Activated naive CD8-positive, alpha-beta T cell treated with anti-CD3 and anti-CD28 coated beads for 36 hours (primary cell): ENCODE measurements at places on chromosomes 1 and 21.

GRCh38 chr1:205356440-205357139 is at the start of gene KLHDC8A:
Gene KLHDC8A, minus strand, starts transcription at chr1:205356922. Its CDS starts 13,318 bp downstream, at chr1:205343604.
- DNase-seq, result no peak

DNA sequence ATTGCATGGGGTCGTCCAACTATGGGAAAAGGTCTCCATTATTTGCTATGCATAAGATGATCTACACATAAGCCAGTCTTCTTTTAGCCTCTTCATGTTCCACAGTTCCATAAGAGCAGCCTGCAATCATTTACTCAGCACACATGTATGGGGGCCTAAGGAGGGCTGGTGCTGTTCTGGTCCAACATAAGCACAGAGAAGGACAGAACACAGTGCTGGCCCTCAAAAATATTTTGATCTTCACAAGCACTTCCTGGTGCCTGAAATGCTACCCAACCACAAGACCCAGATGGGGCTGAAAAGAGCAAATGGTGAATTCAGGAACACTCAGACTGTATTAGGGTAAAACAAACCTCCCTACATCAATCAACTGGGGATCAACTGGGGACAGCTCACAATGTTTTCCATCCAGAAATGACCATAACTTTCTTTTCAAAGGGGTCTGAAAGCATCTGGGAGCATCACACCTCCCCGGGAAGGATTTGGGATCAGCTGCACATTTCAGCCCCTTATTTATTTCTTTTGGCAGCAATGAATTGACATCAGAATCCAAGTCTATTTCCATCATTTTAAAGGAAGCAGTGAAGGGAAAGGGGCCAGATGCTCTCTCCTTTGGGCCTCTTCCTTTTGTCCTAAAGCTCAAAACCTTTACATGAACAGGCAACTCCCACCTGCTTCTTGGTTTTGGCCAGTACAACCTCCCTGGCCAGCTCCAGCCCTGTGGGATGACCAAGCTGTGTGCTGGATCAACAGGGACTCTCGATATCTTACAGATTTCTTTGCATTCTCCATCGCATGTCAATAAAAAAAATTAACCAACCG is 45.7 kb downstream of the KCNN3 start:
- no peak for DNase-seq

DNA sequence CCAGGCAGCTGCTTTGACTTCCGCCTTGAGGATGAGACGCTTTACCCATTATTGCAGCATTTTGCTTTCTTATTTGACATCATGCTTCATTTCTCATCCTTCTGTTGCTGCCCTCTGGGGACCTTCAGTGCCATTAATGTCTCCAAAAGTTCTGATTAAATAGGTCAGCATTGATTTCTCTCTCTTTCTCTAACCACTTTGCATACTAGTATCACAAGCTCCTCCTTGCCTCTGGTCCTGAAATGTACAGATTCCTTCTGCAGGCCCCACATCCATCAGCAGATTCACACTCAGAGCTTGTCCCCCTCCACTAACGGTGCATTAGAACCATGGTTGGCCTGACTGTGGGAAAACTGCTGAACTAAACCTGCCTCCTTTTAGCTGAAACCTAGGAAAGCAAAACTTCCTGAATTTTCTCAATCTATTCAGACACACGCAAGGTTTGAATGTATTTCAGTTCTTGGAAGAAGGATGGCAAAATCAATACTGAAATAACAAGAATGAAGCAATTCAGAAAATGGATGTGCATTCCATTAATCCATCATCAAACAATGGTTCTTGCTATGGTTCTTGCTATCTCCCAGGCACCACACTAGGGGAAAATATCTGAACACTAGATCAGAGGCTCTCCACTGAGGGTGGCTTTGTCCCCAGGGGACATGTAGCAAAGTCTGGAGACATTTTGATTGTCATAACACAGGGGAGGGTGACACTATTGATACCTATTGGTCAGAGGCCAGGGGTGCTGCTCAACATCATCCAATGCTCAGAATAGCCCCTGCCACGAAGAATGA is 154.5 kb downstream of the PCP4 start:
- DNase-seq, result no peak

GRCh38 chr1:202571719-202572339 is 138.4 kb downstream of the SYT2 start:
- DNase-seq, result no peak

- DNase-seq, result no peak
Measured at GRCh38 chr1:164563721-164564360, 4.9 kb downstream of the PBX1 start.

- no peak for DNase-seq
Measured at GRCh38 chr1:228939001-228939691, 203.9 kb downstream of the RHOU start.

GRCh38 chr1:81800695-81801650 is at the start of gene ADGRL2:
Gene ADGRL2, plus strand, starts transcription at chr1:81800934. Its CDS starts 36,051 bp downstream, at chr1:81836985.
- DNase-seq, result peak; percentile 5

GRCh38 chr1:210915890-210916507 is 217.9 kb downstream of the KCNH1 start:
- no peak for DNase-seq

- DNase-seq, result no peak
Measured at GRCh38 chr1:67118646-67119045, 16.1 kb downstream of the C1orf141 start.

DNA sequence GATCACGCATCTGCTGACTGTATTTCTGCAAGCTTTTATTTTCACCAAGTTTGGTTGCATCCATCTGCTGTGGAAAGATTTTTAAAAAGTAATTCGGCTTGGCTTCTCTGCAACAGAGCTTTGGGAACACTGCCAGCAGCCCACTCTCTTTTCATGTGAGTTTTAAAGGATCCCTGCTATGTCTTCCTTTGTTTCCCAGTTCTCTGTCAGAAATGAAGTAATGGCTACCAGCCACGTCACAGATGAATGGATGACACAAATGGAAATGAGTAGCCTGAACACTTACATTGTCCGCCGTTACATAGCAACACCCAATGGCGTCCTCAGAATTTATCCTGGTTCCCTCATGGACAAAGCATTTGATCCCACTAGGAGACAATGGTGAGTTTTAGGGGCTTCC is 80.6 kb upstream of the RAVER2 start:
- no peak for DNase-seq

DNA sequence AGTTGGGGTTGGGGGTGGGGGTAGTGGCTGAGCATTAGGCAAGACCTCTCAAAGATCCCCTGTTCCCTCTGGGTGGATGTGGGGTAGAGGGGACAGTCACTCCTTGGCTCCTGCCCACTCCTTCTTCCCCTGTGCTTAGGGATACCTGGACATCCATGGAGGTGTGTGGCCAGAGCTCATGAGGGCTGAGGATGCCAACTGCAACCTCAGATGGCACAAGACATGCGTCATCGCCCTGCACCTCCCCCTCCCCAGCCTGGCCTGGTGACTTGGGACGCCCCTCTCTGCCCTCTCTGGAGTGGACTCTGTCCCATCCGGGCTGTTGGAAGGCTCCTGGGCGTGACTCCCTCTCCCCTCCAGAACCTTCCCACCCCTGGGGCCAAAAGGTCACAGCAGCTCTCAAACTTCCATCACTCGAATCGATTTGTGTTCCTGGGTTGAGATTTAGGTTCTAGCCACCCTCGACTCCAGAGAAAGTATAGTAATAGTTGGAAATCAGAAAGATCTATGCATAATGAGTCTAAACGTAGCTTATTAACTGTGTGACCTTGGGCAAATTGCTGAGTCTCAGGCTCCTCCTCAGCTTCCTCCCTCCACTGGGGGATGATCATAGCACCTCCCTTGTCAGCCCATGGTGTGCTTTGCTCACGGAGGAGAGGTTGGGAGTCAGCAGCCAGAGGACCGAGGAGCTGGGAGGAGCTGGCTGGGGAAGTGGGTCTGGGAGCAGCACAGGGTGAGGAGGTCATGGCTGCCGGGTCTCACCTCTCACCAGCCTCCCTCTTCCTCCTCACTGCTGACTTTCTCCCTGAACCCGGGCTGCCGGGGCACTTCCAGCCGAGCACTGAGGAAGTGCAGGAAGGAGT is 2.2 kb upstream of the PTPN7 start:
- DNase-seq, result peak; percentile 32

DNA sequence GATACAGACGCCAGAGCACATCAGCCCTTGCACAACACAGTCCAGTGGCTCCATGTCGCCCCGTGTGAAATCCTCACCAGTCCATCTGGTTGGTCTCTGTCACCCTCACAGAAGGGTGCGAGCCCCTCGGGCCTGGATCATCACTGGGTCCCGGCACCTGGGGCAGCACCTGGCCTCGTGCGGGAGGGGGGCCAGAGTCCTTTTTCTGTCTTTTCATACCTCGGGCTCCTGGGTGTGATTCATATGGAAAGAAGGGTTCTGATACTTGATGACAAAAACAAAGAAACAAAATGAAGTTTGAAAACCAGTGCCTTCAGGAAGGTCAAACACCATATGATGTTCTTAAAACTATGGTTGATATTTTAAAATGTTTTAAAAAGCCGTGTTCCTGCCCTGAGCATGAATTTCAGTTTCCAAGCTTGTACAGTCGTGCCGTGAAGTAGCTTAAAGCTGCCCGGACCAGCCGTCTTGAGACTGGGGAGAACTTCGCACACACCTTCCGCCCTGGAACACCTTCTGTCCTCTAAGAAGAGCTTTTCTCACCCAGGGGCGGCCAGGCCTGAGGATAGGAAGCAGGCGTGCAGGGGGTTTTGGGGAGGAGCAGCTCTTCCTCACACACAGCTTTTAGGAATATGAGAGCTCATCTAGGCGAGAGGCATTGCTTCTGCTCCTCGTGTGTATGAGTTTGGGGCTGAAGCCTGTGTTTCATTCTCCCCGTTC is 35.2 kb downstream of the SLC37A1 start:
- no peak for DNase-seq

GRCh38 chr1:15991427-15992186 is 12.4 kb upstream of the SRARP start:
- no peak for DNase-seq

DNA sequence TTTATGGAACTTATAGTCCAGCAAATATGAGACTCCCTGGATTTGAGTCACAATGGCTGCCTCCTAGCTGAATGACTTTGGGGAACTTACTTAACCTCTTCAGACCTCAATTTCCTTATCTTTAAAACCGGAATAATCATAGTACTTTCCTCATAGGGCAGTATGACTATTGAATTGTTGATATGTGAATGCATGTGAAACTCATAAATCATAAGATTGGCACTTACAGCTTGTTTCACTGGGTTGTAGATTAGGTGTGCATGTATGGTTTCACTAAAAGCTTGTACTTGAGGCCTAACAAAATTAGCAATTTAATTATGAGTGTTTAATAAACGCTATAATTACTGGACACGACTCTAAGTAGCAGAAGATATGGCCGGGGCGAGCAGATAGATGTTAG is 72.5 kb downstream of the ST6GALNAC5 start:
- DNase-seq, result no peak

DNA sequence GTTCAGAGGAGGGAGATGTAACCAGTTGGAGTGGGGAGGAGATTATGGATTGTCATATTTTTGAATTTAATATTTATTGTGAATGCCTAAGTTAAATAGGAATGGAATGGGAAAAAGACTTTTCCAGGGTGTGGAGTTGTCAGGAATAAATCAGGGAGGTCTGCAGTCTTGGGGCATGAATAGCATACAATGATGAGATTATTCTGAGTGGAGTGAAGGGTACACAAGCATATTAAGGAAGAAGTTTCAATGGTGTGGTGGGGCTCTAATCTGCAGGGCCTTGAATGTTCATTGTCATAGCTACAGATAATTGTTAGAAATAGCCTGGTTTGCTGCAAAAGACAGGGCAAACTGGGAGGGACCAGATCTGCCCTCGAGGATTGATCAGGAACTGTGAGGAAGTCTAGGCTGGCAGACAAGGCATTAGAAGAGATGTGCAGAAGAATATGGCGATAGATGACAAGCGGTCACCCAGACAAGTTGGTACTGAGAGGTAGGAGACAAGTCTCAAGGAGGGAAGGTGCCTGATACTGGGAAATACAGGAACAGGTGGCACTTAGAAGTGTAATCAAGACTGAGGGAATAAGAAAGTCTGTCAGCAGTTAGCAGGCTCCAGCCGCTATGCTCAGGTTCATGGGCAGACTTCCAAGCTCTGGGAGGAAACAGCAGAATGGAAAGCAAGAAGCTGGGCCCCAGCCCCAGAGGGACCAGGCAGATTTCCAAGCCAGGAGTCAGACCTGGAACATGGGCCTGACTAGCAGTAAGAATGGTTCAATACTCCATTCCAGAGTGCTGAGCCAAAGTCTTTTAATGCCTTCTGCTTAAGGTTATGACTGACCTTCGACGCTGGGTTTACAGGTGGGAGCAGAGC is 20.9 kb upstream of the RGL1 start:
- DNase-seq, result no peak

DNA sequence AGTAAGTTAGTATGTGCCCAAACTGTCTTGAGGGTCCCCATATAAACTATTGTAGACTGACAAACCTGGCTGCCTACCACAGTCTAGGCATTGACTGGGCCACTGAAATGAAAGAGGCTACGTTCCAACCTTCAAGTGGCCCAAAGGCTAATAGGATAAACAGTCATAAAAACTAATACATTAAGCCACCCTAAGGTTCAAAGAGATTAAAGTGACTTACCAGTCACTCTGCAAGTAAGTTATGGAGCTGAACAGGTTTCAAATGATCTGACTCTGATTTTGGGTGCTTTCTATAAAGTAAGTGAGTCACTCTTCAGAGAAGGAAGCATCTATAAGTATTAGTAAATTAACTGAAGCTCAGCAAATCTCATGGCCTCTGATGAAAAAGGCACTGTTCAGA is 38.0 kb downstream of the PLPP3 start:
- DNase-seq, result no peak

GRCh38 chr1:173628888-173629287 is 6.2 kb upstream of the TEX50 start:
- no peak for DNase-seq

- DNase-seq, result no peak
Measured at GRCh38 chr1:239448911-239449310, 62.5 kb downstream of the CHRM3 start.

DNA sequence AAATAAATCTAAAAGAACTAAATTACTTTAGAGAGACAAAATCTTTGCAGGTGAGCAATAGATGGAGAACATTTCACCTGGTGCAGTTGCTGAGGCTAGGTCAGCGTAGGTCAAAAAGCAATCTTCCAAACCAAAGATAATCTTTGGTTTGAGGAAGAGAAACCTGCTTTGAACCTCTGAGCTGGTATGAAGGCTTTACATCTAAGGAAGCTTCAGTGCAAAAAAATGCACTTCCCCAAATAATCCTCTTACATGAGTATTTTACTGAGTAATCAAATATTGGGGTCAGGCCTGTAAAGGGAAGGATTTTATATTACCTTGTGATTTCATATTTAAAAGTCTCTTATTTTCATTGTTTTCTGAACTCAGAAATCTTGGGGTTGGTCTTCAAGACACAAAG is 223.6 kb downstream of the SRGAP2C start:
- no peak for DNase-seq

- no peak for DNase-seq
Measured at GRCh38 chr1:234776876-234777855, 167.2 kb upstream of the IRF2BP2 start.

DNA sequence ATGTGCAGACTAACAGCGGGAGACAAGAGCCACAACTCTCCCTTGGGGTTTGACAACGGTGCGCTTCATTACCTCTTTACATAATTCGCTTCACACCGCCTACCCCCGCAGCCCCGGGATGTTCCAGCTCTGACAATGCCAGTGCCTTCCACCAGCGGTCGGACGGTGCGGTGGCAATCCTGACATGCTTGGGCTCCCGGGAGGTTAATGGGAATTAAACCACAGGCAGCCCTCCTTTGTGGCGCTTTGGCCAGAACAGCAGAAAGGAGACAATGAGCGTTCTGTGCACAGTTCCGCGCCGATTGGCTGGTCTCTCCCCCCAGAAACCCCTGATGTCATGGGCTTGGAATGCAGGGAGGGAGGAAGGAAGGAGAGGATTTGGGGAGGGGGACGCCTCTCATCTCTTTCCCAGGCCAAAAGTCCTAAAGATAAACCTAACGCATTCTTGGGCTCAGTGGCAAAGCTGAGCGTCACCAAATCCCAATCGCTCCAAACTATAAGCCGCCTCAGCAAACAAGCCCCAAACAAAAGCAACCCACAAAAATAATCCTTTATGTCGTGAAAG is 1.3 kb downstream of the CNN3 start:
- DNase-seq, result peak; percentile 2
